Lower lobe of right lung (tissue), 2 donors: ENCODE measurements at places on chromosomes 12 and 14. TPM values are rescaled to one million over a fixed set of nuclear protein-coding genes. Genes with fewer than 3 reads are reported as not detected.

GRCh38 chr12:89344862-89345202 is 7.5 kb downstream of the DUSP6 start:
- no peak for DNase-seq

The RAPGEF3 gene
- total RNA-seq: 44.5 TPM

DNA sequence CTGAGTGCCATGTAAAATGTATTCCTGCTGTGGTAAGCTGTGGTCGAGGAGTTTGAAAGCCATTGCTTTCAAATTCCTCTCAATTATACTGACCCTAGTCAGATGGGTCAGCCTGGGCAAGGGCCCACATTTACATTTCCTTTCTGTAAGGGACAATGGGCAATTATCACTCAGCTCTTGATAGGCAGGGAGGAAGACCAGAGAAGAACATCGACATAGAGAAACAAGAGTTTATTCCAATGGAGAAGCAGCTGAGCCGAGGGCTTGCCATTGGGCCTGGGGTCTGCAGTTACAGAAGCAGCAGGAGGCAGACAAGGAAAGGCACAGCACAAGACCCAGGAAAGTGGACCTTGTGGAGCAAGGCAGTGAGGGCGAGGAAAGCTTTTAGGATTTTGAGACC is 9.7 kb downstream of the NRIP2 start:
- DNase-seq: no peak

DNA sequence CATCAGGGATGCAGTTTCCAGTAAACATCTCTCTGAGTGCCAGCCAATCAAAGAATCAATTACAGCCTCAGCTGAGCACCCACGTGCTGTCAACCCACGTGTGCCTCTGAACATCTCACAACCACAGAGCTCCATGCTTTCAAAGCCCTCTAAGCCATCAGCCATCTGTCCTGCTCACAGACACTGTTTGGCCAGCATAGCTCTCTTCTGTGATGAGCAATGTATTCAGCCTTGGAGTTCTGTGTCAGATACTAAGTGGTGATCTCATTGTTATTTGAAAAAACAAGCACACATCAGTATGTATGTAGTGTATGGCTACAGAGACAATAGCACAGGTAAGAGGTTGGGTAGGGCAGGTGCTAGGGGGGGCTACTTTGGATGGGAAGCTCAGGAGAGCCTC is 94.3 kb downstream of the RGS6 start:
- DNase-seq: no peak

DNA sequence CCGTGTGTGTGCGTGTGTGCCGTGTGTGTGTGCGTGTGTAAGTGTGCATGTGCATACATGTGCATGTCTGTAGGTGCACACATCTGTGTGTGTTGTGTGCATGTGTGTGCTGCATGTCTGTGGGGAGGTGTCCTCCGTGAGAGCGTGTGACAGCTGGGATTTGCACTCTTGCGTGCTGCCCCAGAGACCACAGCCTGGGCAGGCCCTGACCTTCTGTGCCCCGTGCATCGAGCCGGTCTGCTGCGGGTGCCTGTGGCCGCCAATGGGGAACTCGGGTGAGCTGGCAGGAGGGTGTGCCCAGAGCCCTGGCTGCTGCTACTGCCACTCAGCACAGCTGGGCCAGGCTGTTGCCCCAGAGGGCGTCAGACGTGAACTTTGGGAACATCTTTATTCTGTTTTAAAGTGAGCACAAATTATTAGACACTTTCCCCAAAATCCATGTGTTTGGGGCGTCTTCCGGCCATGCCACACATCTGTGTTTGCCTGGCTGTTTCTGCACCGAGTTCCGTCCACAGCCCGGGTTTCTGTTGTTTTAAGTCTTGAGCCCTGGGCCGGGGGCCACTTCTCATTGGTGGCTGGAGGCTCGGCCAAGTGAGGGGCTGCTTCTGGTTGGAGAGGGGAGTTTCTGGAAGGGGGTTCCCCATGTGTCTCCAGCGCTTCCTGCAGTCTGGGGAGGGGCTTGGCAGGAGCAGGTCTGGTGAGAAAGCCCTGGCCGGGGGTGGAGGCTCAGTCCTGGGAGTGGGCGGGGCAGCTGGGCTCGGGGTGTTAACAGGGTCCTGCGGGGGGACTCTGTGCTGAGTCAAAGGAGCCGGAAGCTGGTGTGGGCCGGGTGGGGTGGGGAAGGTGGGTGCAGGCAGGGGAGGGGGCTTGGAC is 7.6 kb downstream of the CEP170B start:
- peak; percentile 63 for DNase-seq

DNA sequence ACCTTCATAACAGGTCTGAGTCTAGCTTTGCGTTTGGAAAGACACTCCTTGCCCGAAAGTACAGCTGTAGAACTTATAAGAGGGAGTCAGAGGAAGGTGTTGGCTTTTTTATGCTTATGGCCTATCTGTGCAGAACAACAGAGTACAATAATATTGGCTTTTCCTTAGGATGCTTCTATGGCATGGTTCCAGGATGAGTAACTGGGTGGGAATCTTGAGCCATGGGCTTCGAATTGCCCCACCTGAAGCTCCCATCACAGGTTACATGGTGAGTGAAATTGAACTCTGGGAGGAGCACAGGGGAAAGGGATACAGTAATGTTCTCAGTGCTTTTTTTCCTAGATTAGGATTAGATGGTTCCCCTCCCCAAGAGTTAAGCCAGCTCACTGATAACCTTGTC is 13.0 kb downstream of the PARP2 start:
- no peak for DNase-seq

DNA sequence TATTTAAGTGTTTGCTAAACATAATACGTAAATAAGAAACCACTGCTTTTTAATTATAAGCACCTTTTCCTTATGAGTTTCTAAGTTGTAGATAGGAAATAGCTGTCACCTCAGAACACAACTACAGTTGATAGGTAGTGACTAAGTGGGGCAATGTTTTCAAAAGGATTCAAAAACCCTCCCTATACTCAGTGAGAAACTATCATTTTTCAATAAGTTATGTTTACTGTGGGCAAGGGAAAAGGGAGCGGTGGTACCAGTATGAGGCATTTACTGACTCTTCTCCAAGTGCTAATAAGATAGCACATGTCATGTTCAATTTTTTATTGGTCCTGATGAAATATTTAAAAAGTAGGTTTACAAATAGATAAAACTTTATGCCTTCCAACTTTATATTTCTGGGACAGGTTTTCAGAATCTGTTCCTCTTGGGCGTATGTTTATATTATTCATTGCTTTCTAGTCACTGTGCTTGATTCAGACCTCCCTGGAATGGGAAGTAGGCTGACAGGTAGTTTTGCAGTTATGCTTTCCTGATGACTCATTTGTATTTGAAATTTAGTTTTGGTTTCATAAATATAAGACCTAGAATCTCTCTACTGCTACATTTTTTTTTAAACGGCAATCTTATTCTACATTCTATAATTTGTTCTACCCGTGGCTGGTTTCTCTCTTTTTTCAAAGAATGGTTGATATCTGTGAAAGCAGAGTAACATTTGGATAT is 153.1 kb downstream of the TMEM117 start:
- no peak for DNase-seq

The LALBA gene
- total RNA-seq: not detected

GRCh38 chr12:44155358-44155757 is 319.5 kb downstream of the TMEM117 start:
- no peak for DNase-seq

DNA sequence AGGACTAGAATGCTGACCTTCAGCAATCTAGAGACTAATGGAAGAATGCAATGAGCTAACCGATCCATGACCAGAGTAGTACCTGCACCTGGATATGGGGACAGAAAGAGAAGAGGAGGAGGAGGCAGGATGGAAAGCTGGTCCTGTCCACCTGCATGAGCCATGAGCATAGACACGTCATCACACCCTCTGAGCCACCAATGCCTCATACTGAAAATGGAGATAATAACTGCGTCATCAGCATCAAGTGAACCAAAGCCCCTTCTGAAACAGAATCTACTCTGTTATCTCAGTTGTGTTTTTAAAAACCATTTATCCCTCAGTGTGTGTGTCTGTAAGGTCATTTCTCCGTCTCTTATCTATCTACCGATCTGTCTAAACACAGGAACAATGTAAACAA is 327.0 kb downstream of the BCL11B start:
- DNase-seq: no peak

GRCh38 chr12:92524489-92524888 is 178.3 kb upstream of the PLEKHG7 start:
- DNase-seq: no peak

DNA sequence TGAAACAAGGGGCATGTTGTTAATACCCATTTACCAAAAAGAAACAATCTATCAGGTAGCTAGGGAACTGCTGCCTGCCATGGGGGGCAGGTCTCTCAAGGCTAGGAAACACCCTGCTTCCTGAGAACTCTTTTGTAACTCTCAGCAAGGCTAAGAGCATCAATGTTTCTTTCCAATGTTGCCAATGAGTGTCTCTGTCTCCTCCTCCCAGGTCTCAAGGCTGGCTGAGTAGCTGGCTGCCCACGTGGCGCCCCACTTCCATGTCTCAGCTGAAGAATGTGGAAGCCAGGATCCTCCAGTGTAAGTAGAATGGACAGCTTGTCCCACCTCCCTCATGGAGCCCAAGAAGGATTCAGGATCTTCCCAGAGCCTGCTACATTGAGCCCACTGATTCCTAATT is 3.4 kb downstream of the ABHD4 start:
- no peak for DNase-seq

- no peak for DNase-seq
These were observed 25.0 kb downstream of the ERP27 start for GRCh38 chr12:14913381-14913781.

The KERA gene
- total RNA-seq: not detected

The NGB gene
- total RNA-seq: not detected

The PLEKHA5 gene
- total RNA-seq: 29.2 TPM

The GTF2A1 gene
- 26.1 TPM for total RNA-seq

DNA sequence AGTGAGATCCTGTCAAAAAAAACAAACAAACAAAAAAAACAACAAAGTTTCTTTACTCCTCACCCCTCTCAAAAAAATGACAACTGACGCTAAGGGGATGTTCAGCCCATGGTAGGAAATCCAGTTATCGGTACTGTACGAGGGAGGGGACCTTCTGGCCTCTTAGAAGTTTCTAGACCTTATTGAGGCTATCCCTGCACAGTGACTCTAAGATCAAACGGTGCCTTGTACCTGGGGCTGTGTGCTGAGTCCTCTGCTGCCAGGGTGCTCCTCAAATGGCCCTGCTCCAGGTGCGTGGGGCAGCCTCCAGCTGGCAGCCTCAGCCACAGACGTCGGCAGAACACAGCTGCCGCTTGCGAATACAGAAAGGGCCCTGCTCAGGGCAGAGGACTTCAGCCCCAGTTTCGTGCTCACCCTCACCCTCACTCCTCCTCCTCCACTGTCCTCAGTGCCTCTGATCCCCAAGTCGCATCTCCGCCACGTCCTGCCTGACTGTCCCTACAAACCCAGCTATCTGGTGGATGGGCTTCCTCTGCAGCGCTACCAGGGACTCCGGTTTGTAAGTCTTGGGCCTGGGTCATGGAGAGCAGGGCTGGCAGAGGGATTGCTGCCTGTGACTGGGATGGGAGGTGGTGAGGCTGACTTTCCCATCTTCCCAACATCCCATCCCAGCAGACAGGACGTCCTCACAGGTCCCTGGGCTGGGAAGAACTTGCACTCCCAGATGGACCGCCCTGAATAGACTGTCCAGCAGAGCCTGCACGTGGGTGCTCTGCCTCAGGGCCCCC is 90.9 kb downstream of the B4GALNT3 start:
- no peak for DNase-seq

- DNase-seq: no peak
These were observed 99.4 kb downstream of the CRADD start for GRCh38 chr12:93776581-93777018.

DNA sequence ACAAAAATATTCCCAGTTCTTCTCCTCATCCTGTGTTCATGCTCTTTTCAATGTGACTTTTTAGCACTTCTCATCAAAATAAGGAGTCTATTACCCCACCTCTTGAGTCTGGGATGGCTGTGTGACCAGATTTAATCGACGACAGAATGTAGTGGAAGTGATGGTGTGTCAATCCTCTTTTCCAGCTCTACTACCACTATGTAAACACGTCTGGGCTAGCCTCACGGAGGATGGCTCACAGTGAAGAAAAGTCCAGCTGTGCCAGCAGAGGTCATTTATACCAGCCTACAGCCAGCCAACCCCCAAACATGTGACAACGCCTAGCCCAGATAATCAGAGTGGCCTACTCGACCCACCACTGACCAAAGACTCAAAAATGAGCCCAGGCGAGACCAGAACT is 37.3 kb upstream of the FGF6 start:
- no peak for DNase-seq

GRCh38 chr14:66206554-66206953 is 279.6 kb upstream of the CCDC196 start:
- DNase-seq: no peak

The KRT71 gene
- total RNA-seq: not detected

DNA sequence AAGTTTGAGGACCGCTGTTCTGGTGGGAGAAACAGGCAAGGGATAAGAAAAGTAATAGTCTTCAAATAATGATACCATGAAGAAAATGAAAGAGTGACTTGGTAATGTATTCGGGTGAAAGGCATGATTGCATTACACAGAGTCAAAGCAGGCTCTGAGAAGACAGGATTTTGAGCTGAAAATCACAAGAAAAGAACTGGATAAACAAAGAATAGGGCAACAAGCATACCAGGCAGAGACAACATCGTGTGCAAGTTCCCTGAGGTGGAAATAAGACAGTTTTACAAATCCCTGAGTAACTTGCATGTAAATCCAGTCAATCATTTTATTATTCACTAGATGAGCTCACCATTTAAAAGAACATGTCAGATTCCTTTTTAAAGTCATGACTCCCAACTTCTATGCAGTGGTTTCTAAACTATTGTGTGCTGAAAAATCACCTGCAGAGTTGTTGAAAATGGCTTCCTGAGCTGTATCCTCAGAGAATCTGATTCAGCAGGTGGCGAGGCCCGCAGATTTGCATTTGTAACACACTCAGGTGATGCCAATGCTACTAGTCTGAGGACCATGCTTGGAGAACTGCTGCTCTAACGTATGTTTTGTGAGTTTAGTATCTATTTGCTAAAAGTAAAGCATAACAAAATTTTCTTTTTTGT is 133.0 kb upstream of the ABCD2 start:
- no peak for DNase-seq

DNA sequence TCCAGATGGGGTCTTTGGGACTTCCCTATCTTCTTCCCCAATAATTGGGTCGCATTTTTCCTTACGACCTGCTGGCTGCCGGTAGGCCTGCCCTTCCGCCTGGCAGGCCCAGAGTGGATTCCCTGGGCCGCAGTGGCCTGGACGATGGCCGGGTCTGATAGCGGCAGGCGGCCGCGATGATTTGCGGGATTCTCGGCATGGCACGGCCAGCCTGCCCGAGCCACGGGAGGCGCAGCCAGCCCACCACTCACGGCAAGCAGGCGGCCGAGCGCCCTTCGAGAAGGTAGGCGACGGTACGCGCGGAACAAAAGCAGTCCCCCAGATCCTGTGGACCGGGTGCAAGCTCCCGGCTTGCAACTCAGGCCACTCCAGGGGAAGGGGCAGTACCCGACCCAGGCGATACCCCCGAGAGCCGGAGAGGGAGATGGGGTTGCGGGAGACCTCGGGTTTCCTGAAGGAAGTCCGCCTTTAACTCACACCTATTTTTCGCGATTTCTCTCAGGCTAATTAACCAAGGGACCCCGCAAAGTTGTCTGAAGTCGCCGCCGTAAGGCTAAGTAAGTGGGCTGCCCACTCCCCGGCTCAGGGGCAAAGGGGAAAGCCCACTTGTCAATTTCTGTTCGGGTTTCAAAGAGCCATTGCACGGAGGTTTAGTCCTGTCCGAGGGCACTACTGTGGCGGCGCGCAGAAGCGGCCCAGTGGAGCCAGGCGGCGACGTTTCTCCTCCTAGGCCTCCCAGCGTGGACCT is 1.4 kb upstream of the GSC start:
- no peak for DNase-seq

GRCh38 chr14:61503167-61503801 is 181.9 kb downstream of the PRKCH start:
- no peak for DNase-seq
